Stimulated activated CD4-positive, alpha-beta T cell treated with anti-CD3 and anti-CD28 coated beads, Interleukin-1b, Interleukin-23, amount 100 ng/mL, for 24 hours (primary cell): ENCODE measurements at places on chromosomes 6 and 20.
A peak's percentile ranks its signal among the peaks of the same experiment; 100 is the strongest.

GRCh38 chr20:21125072-21125848, 622 bp upstream of the KIZ start:
- no peak for DNase-seq

GRCh38 chr6:1096967-1097765, 214.7 kb upstream of the FOXQ1 start:
- no peak for DNase-seq

DNA sequence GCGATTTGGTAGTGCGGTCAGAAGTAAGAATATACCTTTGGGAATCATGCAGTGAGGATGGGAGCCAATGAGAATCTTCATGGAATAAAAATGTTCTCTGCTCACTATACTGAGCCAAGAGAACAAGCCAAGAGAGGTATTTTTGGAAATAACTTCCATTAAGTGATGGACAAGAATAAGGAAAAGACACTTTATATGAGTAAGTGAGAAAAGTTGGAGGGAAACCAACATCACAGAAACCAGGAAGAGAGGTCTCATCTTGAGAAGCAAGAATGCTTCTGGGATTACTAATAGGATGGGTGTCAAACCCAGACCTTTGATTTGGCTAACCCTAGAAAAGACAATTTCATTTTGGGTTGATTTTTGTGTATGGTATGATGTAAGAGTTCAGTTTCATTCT, 181.2 kb upstream of the JAG1 start:
- DNase-seq, result no peak

- DNase-seq, result no peak
Observed at GRCh38 chr6:140546640-140547039, 1172.2 kb upstream of the CITED2 start.

DNA sequence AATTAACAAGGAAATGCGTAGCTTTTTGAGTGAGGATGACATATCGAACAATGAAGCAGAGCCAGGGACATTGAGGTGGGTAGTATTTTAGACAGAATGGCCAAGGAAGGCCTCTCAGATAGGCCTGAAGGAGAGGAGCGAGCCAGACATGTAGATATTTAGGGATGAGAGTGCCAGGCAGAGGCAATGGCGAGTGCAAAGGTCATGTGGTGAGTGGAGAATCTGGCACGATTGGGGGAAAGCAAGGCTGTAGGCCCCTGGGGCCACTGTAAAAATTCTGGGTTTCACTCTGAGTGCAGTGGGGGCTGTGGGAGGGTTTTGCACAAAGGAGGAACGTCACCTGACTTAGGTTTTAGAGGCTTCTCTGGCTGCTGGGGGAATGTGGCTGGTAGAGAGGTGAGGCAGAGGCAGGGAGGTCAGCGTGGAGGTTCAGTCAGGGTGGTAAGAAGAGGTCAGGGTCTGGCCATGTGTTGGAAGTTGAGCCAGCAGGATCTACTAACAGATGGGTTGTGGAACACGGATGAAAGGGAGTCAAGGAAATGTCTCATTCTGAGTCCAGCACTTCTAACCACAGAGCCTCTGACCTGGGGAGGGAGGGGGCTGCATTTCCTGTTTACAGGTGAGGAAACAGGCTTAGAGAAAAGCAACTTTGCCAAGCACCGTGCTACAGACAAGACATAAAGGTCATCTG, 11.3 kb downstream of the SIRPA start:
- no peak for DNase-seq

- peak; percentile 19 for DNase-seq
Observed at GRCh38 chr20:11891776-11892545, 25.7 kb upstream of the BTBD3 start.

DNA sequence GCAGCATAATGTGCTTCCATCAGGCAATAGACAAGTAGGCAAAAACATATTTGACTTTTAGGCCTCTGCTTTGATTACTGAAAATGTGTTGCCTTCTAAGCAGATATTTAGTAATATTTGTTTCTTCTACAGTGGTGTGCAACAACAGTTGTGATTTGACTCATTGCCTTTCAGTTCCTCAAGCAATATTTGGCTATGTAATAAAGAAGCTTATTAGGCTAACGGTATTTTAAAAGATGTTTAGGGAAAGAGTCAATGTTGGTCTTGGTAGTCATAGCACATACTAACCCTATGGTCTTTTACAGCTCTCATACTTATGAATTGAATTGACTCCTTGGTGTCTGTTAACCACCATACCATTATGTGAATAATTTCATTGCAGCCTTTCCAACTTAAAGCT, 124.1 kb downstream of the GRIK2 start:
- DNase-seq, result no peak

GRCh38 chr20:51661609-51662178, 106.5 kb downstream of the ATP9A start:
- no peak for DNase-seq

DNA sequence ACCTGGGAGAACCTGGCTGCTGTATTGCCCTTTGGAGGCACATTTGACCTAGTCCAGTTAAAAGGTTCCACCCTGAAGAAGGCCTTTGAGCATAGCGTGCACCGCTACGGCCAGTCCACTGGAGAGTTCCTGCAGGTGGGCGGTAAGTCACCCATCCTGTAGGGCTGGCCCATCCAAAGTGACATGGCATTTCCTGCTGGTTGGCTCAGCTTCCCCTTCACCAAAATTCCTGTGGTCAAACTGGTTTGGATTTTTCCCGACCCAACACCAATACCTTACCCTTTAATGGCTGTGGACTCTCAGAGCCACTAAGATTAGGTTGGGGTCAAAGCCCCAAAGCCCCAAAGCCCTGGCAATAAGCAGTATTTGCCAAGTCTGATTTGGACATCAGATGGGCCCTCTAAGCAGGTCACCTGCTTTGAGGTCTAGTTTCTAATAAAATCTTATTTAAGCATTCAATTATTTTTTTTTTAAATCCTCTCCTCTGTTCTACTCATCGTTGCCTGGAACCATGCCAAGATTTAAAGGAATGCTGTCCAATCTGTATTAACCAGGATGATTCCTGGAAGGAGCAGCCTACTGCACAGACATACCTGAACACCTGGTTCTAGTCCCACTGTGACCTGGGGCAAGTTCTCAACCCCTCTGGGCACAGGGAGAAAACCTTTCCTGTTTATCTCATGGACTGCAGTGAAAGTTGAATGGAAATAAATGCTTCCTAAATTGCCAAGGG, 40.8 kb downstream of the NT5E start:
- DNase-seq, result no peak

- DNase-seq, result no peak
Observed at GRCh38 chr6:37876843-37877242, 57.3 kb downstream of the ZFAND3 start.

DNA sequence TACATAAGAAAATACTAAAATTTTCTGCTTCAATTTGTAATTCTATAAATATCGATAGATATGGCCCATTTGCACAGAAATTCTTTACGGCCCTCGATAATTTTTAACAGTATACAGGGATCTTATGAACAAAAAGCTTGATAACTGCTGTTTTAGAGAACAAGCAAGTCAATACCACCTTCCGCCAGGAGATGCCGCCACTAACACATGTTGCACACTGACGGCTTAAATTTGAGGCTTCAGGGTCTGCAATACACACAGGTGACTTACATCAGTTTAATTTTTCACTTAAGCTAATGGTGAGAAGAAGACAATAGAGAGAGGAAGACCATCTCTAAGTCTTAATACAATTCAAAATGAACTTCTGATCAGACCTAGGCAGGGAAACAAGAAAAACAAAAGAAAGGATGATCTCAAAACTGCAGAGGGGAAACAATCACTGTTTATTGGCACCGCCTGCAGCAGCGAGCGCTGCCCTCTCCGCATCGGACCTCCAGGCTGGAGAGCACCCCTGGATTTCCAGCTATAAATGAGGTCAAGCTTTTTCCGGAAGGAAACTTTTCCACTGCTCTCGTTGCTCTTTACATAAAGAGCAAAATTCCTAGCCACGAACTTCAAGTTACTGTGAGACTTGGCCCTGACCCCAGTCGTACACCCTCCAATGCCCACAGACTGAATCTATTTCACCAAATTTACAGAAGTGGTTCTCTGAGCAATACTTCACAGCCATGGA, 53.9 kb downstream of the OTOR start:
- DNase-seq, result peak; percentile 35

GRCh38 chr6:158624684-158625682, 19.6 kb downstream of the DYNLT1 start:
- no peak for DNase-seq

- no peak for DNase-seq
Observed at GRCh38 chr6:169409742-169410312, 156.2 kb upstream of the THBS2 start.

- DNase-seq, result no peak
Observed at GRCh38 chr6:140609956-140610355, 1235.5 kb upstream of the CITED2 start.

- no peak for DNase-seq
Observed at GRCh38 chr6:44180886-44181285, 22.3 kb downstream of the CAPN11 start.

- DNase-seq, result no peak
Observed at GRCh38 chr6:24147511-24148153, 21.6 kb downstream of the NRSN1 start.

GRCh38 chr20:45149062-45149461, 24.8 kb upstream of the WFDC12 start:
- DNase-seq, result no peak

DNA sequence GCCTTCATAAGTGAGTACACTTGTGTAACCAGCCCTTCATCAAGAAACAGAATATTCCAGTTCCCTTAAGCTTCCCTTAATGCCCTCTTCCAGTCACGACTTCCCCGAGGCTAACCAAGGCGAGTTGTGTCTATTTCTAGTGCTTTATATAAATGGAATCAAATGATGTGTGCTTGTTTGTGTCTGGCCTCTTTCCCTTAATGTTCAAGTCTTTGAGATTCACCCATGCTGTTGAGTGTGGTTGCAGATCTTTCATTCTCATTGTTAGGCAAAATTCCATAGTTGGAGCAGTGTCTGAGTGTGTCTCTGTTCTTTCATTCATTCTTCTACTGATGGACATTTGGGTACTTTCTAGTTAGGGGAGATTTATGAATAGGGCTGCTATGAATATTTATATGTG, 135.0 kb downstream of the CEBPB start:
- no peak for DNase-seq

GRCh38 chr6:32196682-32197616, 4.5 kb upstream of the GPSM3 start:
- no peak for DNase-seq

- DNase-seq, result no peak
Observed at GRCh38 chr6:137015943-137016342, 28.8 kb downstream of the IL20RA start.

- no peak for DNase-seq
Observed at GRCh38 chr20:41379551-41379950, 12.9 kb upstream of the EMILIN3 start.

- no peak for DNase-seq
Observed at GRCh38 chr6:41536795-41537758, 9.1 kb upstream of the FOXP4 start.

DNA sequence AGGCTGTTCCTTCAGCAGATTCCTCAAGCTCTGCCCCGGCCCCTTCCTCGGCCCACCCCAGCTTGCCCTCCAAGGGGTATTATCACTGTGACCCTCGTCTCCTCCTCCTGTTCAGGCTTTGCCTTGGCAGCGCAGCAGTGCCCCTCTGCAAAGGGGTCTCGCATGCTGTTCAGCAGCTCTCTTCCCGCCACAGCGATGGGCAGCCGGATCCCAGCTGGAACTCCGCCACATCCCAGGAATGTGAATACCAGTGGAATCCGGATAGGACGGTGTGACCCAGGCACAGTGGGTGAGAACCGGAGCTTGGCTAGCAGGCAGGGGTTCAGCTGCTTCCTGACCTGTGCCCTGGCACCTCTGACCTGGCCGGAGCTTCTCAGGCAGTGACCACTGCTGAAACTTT, 52.9 kb downstream of the RNASET2 start:
- DNase-seq, result no peak

DNA sequence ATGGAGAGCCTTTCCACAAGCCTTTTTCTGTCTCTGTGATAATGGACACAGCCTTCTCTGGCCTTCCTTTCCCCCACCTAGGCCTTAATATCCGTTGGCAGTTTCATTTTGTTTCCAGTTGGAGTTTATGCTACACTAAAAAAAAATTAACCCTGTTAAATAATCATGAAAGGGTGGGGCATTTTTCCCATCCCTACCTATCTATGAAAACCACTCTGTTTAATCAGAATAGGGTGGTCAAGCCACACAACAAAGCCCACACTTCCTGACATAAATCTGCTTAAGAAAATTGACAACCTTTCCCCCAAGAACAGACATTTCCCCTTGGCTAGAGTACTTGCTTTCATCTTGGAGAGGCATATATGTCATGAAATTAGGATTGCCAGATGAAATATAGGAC, 14.2 kb downstream of the TXLNB start:
- DNase-seq, result no peak

GRCh38 chr6:125843593-125843992, 52.8 kb downstream of the NCOA7 start:
- no peak for DNase-seq

GRCh38 chr6:45478240-45478639, 100.5 kb upstream of the SUPT3H start:
- DNase-seq, result no peak

DNA sequence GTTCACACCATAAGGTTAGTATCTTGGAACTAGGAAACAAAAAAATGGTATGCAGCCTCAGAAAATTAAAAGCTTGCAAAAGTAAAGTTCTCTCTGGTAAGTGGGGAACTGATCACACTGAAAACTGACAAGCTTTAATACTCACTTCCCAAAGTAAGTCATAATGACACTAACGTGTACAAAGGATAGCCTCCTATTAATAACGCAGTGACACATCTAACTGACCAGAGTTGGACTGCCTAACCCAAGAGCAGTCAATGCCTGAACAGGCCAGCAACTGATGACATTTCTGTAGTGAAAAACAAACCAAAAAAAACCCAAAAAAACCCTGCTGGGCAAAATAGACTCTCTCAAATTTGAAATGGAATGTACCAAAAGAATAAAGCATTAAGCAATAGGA, 30.7 kb downstream of the CHD6 start:
- no peak for DNase-seq

DNA sequence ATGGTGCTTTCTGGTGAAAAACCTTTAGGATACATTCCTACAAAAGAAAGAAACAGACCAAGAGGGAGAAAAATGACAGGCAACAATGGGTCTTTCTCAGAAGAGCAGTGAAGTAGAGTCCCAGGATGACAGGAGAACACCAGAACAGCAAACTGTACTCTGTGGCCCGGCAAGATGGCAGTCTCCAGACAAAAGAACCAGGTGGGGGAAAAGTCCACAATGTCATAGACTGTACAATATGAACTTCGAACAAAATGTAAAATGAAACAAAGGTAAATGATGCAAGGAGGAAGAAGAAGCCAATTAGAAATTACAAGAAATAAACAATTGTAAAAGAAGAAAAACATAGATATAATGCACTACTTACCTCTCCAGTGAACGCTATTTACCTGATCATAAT, 23.2 kb upstream of the HSF2 start:
- DNase-seq, result no peak

GRCh38 chr20:49320460-49320859, 42.6 kb upstream of the ZNFX1 start:
- DNase-seq, result no peak

GRCh38 chr6:159726255-159726917, 920 bp upstream of the WTAP start:
- no peak for DNase-seq

- DNase-seq, result no peak
Observed at GRCh38 chr20:48006036-48006833, 221.0 kb upstream of the SULF2 start.
